ENCODE measurements at places on chromosomes 2 and 18. TPM values are rescaled to one million over a fixed set of nuclear protein-coding genes. Genes with fewer than 3 reads are reported as not detected.

DNA sequence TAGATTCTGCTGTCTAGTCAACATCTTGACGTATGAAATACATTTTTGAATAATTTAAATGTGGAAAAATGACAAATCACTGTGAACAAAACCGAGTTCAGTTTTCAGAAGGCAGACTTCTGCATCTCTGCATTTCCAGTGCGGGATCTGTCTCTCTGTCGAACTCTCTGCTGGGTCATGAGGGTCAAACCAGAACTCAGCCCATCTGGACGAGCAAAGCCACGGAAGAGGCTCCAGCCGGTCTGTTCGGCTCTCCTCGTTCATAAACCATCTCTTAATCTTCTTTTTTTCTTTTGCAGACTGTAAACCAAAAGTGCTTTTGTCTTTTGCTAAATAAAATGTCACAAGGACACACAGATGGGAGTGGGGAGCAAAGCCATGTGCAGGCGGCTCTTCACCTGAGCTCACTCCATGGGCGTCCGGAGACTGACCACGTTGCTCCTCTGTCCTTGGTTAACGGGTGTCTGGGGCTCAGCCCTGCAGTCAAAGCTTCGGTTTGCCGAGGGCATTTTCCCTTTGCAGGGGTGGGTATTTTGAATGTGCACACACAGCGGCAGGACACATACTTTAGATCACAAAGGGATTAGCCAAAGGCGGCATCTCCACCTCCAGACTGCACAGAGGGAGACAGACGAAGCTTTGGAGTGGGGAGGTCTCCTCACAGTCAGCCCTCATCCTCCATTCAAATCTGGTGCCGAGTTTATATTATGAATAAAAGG is 737.9 kb upstream of the SALL3 start:
- no peak for DNase-seq

DNA sequence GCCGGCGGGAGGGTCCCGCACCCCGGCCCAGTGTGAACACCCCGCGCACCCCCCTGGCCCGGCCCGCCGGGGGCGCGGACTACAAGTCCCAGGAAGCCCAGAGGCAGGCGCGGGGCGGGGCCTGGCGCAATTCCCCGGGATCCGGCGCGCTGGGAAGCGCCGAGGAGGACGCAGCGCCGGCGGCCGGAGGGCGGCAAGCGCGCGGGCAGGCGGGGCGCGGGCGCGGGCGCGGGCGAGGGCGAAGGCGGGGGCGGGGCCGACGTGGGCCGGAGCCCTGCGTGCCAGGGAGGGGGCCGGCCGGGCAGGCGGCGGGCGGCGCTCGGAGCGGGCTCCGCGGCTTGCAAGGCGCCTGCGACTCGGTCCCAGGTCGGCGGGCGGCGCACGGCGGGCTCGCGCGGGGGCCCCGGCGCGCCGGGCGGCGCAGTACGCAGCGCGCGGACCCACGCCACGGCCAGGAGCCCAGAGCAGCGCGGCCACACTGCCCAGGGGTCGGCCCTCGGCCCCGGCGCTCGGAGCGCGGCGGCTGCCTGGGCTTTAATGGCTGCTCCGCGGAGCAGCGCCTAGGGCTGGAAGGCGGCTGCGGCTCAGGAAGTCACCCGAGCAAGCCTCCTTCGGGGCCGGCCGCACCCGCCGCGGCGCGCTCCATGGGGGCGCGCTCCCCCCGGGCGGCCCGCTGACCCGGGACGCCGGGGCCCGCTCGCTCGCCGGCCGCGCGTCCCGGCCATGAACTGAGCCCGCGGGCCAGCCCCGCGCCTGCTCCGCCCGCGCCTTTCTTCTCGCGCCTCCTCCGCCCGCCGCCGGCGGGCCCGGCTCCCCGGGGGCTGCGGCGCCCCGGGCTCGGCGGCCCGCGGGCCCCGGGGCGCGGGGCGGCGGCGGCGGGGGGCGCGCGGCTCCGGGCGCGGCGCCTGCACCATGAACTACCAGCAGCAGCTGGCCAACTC is at the start of gene AGAP1:
AGAP1 (plus strand) TSS at position 269 of the 941 bp plus-strand sequence.
- no peak for DNase-seq

DNA sequence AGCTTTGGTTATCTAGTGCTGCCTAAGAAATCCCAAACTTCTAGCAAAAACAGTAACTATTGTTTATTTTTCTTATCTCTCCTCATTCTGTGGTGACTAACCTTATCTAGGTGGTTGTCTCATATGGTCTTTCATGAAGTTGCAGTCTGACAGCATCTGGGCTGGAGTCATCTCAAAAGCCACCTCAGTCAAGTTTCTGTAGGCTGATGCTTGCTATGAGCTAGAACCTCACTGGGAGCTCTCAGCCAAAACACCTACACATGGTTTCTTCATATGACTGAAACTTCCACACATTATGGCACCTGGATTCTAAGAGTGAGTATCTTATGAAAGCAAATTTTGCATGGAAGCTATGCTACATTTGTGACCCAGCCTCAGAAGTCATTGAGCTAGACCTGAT is 596.4 kb upstream of the VRK2 start:
- DNase-seq = no peak

GRCh38 chr2:167345559-167345958 is 457.3 kb downstream of the XIRP2 start:
- DNase-seq = no peak

- DNase-seq = no peak
Observed at GRCh38 chr18:51051105-51051712, 21.2 kb downstream of the SMAD4 start.

DNA sequence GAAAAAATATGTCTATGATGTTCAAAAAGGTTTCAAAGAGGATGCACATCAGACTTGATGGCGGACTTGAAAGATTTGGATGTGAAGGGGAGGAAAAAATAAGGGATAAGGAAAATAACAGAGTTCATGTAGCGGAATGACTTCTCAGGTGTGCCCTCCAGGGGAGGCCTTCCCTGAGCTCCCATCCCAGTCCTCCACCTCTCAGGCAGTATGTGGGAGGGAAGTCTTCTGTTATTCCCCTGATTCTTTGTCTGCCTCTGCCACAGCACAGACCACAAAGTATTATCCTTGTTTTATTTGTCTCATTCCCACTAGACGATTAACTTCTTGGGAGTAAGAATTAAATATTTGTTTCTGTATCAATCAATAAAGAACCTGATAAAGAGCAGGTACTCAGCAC is 17.7 kb downstream of the COL5A2 start:
- DNase-seq = no peak

GRCh38 chr2:98564541-98565132 is 43.7 kb downstream of the COA5 start:
- DNase-seq = no peak

Gene HADHA
- 105 TPM for total RNA-seq

Gene ZSWIM2
- not detected for total RNA-seq

Gene ALPI
- not detected for total RNA-seq

Gene CYTIP
- total RNA-seq = 3.2 TPM

Gene INHBB
- total RNA-seq = 0.15 TPM

Measured in esophagus squamous epithelium (tissue), 5 donors.